ENCODE measurements at places on chromosomes 4 and X. TPM values are rescaled to one million over a fixed set of nuclear protein-coding genes. Genes with fewer than 3 reads are reported as not detected.

Gene DOCK11
- total RNA-seq: 13.1 TPM

Gene VSIG4
- not detected for total RNA-seq

Gene SULT1E1
- 4.6 TPM for total RNA-seq

Gene PARM1
- total RNA-seq: 0.15 TPM

Gene PWWP3B
- 0.15 TPM for total RNA-seq
